Activated T-cell treated with anti-CD3 and anti-CD28 coated beads for 48 hours (primary cell): ENCODE measurements at places on chromosomes 16 and 17.

DNA sequence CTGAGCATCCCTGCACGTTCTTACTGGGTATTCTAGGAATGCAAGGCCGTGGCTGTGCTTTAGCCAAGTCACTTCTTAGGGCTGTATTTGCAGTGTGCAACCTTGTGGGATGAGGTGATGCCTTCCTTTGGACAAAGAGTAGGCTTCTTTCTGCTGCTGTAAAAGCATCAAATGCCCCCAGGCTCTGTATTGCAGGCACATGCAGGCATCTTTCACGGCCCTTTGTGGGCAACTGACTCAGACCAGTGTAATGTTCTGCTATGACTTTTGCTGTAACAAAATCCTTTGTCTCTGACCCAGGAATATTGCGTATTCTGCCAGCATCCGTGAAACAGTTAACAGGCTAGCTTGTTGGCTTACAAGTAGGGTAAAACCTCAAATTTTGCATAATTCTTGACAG, 30.9 kb upstream of the GCSH start:
- no peak for DNase-seq

DNA sequence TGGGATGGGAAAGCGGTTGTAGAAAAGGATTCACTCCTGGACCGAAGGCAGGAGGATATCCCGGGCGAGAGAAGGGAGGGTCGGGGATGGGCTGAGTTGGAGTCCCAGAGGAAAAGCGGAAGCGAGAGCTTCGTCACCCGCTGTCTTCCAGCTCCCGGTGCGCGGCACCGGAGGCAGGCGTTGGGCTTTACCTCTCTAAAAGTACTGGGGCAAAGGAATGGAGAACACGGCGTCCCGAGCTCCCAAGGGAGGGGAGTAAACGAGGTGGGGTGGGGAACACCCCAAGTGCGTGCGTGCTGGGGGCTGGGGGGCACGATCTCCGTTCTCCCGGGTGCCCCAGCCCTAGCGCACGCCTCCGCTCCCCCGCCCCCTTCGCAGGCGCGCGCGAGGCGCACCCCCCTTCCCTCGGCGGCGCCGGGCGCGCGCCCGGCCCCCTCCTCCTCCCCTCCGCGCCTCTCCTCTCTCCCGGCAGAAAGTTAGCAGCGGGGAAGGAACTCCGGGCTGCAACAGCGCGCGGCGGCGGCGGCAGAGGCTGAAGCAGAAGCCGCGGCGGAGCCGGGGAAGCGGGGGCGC, at the start of gene HS3ST4:
HS3ST4 (plus strand) TSS at position 441 of the 573 bp plus-strand sequence.
- DNase-seq: no peak

DNA sequence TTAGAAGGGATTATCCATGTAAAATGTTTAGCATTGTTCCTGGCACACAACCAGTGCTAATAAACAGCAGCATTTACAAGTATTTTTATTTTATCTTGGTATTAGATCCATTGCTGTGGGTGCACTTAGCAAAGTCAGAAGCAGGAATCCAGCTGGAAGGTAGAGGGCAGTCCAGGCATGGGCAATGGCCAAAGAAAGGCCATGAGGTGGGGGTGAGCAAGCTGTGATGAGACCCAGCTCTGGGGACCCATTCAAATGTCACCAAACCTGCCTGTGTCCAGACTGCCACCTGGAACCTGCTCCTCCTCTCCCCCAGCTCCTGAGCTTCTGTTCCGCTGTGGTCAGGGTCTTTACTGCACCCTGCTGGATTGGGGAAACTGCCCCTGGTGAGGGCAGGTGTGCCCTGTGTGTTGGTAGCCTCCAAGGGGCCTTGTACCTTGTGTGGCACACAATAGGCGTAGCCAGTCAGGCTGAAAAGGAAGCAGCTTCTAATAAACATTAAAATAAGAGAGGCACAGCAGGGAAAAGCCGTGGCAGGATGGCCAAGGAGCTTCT, 118.0 kb upstream of the CRHR1 start:
- no peak for DNase-seq

DNA sequence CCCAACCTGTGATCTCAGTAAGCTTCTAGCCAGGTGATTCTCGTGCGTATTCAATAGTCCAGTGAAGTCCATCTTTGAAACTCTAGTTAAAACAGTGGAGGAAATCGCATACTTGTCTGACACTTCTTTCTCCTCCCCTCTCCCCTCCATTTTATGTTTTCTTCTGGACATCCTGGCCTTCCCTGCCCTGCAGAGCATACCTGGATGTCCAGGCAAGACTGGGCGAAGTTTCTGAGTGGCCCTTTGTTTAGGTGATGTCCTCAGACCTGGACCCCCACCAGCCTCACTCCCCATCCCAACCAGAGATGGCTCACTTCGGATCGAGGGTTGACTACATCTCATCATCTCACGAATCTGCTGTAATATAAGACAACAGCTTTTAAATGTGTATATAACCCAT, 65.7 kb downstream of the CCDC182 start:
- DNase-seq: no peak
